T-helper 17 cell (primary cell): ENCODE measurements at places on chromosomes 16 and 17.
A peak's percentile ranks its signal among the peaks of the same experiment; 100 is the strongest.

DNA sequence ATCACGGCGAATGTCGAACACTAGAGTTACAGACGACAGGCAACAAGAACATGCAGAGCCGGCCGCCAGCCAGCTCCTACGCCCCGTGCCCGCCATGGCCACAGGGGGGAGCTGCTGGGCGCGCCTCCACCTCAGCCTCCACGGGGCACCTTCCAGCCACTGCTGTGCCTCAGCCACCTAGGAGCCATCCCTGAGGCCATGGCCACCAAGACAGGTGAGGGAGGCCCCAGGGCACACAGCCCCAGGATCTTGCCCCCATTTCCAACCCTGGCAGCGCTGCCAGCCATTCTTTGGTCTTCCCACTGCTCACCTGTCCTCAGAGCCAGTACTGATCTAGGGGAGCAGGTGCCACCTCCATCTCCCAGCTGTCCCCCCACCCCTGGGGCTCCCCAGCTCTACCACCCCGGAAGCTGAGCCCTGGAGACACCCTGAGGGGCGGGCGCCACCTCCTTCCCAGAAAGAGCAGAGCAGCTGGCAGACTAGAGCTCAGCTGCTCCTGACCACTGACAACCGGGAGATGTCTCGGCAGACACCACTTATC, 11.8 kb downstream of the GNPTG start:
- peak; percentile 51 for DNase-seq

- DNase-seq = no peak
These were observed 4.9 kb upstream of the CIAO3 start for GRCh38 chr16:745739-746138.

GRCh38 chr17:61645920-61646319, 54.9 kb upstream of the NACA2 start:
- DNase-seq = no peak

DNA sequence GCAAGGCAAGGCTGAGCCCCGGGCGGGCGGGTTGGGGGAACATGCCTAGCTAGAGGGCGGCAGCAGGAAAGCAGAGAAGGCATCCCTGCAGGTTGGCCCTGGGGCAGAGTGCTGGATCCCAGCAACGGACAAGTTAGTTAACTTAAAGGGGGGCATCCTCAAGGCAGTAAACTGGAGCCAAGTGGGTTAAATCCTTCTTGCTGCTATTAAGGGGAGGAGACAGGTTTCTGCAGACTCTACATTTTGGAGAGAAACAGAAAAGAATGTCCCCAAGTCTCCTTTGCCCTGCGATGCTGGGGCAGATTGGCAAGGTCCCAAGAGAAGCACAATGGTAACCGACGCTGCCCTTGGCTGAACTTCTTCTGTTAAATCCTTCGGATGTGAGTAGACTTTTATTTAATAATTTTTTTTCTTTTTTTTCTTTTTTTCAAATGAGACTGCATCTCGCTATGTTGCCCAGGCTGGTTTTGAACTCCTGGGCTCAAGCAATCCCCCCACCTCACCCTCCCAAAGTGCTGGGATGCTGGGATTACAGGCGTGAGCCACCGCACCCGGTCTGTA, 14.0 kb downstream of the ATP5PD start:
- no peak for DNase-seq

DNA sequence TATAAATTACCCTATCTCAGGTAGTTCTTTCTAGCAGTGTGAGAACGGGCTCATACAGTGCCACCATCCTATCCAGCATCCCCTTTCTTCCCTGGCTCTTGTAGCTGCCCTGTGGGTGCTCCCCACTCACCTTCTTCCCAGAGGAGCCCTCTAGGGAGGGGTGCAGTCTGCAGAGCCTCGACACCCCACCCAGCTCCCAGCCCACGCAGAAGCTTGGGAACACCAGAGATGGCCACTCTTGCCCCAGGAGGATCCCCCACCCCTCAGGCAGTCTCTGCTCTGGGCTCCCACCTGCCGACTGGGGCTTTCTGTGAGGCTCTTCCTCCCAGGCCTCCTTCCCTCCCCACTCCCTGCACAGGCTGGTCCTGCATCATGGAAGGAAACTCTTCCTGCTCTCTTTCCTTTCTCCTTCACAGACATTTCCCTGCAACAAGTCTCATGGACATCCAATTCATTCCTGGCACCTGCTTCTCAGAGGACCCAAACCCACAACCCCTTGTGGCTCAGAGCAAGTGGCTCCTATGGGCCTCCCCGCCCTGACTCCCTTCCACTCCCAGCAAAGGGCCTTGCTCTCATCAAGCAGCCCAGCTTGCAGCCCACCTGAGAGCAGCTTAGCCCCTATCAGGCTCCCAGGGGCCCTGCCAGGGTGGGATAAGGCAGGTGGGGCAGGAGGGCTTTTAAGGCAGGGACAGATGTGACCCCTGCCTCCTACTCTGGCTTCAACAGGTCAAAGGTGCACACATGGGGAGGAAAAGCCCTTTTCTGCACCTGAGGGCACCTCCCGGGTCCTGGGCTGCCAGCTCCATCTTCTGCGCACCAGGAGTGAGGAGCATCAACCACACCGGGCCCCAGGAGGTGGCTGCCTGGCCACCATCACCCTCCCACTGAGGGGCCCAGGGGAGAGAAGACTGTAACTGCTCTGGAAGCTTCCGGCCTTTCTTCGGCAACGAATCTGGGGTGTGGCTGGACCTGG, 263.8 kb upstream of the TNRC6C start:
- no peak for DNase-seq

- DNase-seq = no peak
These were observed 81.1 kb downstream of the NT5M start for GRCh38 chr17:17384291-17384615.

DNA sequence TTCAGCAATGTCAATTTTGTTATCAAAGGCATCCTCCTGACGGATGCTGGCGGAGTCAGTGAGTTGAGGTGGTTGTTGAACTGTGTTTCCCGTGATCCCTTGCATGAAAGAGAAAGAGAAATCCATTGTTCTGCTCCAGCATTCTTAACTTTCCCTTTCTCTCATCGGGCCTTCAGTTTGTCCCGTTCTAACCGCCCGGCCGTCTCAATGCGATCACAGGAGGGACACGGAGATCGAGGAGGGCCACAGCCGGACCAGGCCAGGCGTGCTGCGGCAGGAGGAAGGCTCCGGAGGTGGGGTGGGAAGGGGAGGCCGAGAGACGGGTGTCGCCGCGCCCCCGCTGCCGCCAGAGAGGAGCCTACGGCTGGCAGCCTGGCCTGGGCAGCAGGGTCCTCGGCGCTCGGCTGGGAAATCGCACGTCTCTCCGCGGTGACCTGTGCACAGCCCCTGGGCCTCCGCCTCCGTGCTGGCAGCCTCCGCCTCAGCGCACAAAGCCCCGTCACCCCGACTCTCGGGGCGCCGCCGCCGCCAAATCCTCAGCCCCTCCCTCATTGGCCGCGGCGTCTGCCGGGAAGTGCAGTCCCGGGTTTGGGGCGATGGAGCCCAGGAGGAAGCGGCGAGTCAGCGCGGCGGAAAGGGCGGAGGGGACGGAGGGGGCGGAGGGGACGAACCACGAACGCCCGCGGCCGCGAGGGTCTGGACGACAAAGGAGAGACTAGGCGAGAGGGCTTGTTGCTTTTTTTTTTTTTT, 38.1 kb downstream of the SOST start:
- DNase-seq = peak; percentile 64

- DNase-seq = no peak
These were observed 3.4 kb upstream of the ANKRD11 start for GRCh38 chr16:89493776-89494175.

- DNase-seq = no peak
These were observed 127.2 kb downstream of the UTP18 start for GRCh38 chr17:51387582-51387981.

- DNase-seq = no peak
These were observed 256.1 kb downstream of the ZFHX3 start for GRCh38 chr16:72791786-72792185.

DNA sequence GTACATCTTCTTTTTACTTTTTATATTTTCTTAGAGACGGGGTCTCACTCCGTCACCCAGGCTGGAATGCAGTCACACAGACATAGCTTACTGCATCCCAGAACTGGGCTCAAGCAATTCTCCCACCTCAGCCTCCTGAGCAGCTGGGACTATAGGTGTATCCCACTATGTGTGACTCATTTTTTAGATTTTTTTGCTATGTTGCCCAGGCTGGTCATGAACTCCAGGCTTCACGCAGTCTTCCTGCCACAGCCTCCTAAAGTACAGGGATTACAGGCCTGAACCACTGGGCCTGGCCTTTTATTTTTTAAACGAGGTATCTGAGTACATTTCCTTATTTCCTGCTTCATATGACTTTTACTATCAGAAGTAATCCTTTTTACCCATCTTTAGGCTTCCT, 48.0 kb downstream of the GLG1 start:
- DNase-seq = no peak

DNA sequence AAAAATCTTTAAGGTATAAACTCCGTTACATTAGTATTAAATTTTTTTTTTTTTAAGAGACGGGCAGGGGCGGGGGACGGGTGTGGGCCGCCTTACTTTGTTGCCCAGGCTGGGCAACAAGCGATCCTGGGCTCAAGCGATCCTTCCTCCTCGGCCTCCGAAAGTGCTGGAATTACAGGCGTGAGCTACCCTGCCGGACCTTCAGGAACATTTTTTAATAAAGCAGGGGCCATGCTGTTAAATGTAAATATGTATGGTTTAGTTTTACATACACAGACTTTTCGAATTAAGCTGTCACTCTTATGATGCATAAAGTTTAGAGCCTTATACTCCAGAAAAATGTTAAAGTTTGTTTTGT, 2.4 kb downstream of the PPM1D start:
- no peak for DNase-seq

GRCh38 chr17:60086818-60087591, 8.3 kb upstream of the HEATR6 start:
- DNase-seq = no peak

DNA sequence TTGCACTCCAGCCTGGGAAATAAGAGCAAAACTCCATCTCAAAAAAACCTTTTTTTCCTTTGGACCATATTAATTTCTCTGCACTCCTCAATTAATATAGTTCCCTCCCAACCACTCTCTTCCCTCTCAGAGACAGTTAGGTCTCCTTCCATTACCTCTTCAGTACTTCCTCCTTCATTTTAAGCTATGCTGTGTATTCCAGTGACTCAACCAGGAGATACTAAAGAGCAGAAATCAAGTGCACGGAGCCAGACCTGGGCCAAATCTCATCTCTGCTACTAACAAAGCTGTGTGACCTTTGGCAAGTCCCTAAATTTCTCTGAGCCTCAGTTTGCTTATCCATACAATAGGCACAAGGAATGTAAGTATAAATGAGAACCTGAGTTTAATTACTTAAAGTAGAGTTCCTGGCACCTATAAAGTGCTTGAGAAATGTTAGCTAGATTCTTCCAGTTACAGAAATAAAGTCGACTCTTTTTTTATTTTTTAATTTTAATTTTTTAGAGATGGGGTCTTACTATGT, 8.5 kb downstream of the PECAM1 start:
- DNase-seq = no peak

DNA sequence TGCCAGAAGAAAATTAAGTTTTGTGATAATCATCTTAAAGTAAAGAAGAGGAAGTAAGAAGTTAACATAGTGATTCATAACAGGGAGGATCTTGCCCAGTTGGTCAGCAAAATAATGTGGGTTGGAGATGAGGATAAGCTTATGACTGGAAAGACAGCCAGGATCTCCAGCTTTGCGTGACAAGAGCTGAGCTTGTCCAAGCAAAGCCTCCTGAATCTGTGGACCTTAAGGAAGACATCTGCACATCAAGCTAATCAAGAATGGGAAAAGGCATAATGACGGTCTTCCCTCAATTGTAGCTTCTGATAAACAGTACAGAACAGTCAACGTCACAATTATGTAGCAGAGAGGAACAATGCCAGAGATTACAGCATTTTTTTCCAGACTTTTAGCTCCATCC, 744.7 kb upstream of the GOT2 start:
- DNase-seq = no peak

- DNase-seq = no peak
These were observed 133.2 kb upstream of the FAM20A start for GRCh38 chr17:68734187-68734900.

- no peak for DNase-seq
These were observed 197.6 kb downstream of the XYLT1 start for GRCh38 chr16:17273142-17273561.

- no peak for DNase-seq
These were observed 963 bp downstream of the COPRS start for GRCh38 chr17:31857920-31858641.

GRCh38 chr17:43342589-43342890, 56.3 kb upstream of the ARL4D start:
- no peak for DNase-seq

GRCh38 chr16:23195366-23195978, 12.9 kb downstream of the SCNN1G start:
- DNase-seq = no peak

DNA sequence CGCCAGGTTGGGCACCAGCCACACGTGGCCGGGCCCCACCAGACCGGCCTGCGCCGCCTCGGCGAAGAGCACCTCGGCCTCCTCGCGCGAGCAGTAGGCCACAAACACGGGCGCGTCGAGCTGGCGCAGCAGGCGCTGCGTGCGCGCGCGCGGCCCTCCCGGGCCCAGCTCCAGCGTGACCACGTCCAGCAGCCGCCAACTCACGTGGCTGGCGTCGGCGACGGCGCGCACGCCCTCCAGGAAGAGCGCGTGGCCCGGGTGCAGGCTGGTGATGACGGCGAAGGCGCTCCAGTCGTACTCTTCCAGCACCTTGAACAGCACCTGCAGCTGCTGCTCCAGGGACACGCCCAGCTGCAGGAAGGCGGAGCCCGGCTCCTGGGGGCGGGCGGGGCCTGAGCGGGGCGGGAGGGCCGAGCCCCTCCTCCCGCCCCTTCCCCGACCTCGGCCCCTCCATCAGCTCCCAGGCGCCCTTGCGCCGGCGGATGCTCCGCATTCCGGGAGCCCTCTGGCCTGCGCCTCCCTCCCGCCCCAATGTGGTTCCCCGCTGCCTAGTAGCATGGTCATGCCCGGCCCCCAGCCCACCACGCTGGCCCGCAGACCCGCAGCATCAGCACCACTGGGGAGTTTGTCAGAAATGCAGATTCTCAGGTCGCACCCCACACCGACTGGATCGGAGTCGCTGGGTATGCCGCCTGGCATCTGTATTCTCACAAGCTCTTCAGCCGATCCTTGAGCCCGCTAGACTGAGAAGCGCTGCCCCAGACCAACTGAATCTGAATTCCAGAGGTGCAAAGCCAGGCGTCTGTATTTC, 7.2 kb downstream of the GRIN2C start:
- peak; percentile 53 for DNase-seq

GRCh38 chr17:82106688-82107305, 8.8 kb upstream of the FASN start:
- no peak for DNase-seq

GRCh38 chr17:15129986-15130385, 135.1 kb downstream of the PMP22 start:
- DNase-seq = no peak

GRCh38 chr17:1882836-1883235, 53.0 kb downstream of the RPA1 start:
- DNase-seq = no peak
